ENCODE measurements at places on chromosomes 6 and 20.

- DNase-seq, result no peak
Observed at GRCh38 chr6:146289816-146290588, 253.6 kb upstream of the RAB32 start.

DNA sequence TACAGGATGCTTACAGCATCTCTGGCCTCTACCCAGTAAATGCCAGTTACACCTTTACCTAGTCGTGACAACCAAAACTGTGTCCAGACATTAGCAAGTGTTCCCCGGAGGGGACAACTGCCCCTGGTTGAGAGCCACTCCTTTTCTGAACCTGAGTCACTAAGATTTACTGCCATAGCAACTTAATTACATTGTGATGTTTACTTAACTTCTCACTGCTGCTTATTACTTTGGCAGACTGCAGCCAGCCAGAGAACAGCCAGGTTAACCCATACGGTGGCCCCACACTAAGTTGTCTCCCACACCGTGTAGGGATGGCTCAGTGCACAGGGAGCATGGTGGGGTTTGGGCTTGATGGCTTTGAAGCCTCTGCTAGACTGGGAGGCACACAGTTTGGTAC is 204.7 kb upstream of the SULF2 start:
- no peak for DNase-seq

- no peak for DNase-seq
Observed at GRCh38 chr20:43536817-43537440, 21.9 kb upstream of the SGK2 start.

GRCh38 chr6:84464471-84464870 is 237.0 kb upstream of the CEP162 start:
- no peak for DNase-seq

DNA sequence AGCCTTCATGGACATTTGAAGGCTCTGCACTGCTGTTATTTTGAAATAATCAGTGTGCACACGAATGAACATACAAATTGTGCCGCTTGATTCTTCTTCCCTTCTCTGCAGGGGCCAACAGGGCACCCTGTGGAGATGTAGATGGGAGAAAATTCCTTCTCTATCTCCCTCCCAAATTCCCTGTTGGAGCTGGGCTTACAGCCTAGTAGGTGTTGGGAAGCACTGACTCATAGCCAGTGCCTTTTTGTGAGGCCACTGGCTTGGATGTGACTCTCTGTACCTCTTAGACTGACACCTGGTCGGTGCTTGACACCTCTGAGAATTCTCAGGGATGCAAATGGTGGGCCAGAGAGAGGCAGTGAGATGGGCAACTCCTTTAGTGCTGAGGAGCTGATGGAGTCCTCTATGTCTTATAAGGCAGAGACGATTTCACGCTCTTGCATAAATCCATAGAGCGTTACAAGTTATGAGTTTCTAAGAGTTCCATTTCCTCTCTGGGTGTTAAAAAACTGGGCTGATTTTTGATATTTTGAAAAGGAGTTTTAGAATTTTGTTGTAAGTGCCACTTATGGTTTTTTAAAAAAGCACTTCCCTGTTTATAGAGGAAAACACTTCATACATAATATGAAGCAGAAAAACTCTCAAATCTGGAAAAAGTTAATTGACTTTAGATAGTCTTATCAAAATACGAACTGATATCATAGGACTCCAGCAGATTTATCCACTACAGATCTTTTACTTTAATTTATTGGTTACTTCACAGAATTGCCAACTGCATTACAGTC is 89.8 kb upstream of the MAP3K7 start:
- DNase-seq, result no peak

DNA sequence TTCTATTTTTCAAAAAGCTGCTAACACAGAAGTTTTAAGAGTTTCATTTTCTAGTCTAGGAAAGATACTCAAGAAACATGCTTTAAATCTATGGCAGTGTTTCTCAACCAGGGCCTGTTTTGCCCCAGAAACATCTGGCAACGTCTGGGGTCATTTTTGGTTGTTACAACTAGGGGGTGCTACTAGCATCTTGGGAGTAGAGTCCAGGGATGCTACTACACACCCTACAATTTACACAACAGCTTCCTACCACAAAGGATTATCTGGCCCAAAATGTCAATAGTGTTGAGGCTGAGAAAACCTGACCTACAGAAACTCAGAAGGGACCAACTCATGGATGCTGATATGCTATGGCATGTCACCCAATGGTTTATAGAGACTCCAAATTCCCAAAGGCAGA is 24.4 kb downstream of the SERAC1 start:
- no peak for DNase-seq

DNA sequence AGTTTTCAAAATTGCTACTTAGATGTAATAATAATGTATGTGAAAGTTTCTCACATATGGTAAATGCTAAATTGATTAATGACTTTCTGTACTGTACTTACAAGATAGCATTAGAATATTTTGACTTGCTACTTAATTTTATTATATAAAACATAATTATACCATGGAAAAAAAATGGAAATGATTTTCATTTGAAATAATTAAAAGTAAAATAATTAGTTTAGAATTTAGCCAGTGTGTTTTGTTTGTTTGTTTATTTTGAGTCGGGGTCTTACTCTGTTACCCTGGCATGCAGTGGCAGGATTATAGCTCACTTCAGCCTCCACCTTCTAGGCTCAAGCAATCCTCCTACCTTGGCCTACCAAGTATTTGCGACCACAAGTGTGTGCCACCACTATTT is 7.1 kb downstream of the STXBP5 start:
- no peak for DNase-seq

- no peak for DNase-seq
Observed at GRCh38 chr6:131400779-131401496, 172.1 kb upstream of the ARG1 start.

GRCh38 chr6:168649209-168649608 is 208.2 kb downstream of the SMOC2 start:
- no peak for DNase-seq

DNA sequence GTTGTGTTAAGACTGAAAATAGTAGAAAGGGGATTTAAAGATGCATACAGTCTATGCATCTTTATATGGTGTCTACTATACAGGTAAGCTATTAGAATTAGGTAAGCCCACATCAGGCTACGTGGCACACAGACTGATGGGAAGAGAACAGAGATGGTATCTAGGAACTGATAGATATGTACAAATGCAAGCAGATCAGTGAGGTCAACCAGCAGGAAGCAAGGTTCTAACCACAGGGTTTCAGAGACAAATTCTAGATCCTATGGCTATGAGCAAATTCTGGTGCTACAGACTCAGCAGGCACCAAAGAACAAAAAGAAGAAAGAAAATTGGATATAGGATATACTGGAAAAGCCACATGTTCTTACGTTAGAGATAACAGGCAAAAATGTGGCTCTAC is 110.6 kb downstream of the TRDN start:
- DNase-seq, result no peak

- no peak for DNase-seq
Observed at GRCh38 chr6:132410830-132411229, 9.6 kb upstream of the MOXD1 start.

DNA sequence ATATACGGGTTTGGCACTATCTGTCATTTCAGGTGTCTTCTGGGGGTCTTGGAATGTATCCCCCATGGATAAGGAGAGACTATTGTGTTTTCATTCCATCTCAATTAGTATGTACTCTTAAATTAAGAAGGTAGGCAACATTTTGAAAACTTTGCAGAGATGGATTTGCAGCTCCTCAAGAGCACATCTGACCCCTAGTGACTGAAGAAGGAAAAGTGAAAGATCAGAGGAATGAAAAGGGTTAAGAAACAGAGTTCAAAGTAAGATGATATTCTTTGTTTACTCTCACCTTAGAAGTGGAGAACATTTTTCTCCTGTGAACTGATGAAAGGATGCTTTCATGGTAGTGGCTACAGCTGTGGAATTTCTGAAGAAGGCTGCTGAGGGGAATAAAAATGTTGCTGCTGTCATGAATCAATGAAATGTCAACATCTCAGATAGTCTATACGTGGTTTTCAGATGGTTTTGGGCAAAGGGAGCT is 41.5 kb downstream of the SH3BGRL2 start:
- no peak for DNase-seq

DNA sequence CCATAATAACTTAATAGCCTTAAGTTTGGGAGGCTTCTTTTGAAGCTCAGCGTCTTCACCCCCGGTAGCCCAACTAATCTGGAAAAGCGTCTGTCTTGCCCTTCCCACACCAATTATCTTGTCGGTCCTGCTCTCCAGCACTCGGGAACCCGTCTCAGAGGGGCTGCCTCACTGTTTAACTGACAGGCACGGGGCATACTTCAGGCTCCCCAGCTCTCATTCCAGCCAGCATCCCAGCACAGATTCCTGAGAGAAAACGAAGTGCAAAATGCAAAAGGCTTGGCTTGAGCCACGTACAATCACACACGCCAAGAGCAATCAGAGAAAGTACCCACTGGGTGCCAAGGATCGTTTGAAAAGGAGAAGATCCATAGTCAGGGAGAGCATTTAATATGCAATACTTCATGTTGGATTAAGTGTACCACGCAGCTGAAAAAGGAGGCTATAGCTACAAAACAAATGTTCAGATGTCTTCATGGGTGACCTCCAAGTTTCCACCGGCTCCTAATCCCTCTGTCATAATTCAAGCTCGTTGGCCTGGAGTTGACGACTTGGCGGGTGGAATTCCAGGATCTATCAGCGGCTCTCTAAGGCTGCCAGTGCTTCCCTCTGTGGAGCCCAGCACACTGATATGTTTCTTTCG is 53.7 kb upstream of the STX16 start:
- DNase-seq, result no peak

- peak; percentile 62 for DNase-seq
Observed at GRCh38 chr20:35171753-35172433, at the start of gene PROCR. PROCR (plus strand) TSS chr20:35172072; CDS start chr20:35172155, 83 bp downstream.

DNA sequence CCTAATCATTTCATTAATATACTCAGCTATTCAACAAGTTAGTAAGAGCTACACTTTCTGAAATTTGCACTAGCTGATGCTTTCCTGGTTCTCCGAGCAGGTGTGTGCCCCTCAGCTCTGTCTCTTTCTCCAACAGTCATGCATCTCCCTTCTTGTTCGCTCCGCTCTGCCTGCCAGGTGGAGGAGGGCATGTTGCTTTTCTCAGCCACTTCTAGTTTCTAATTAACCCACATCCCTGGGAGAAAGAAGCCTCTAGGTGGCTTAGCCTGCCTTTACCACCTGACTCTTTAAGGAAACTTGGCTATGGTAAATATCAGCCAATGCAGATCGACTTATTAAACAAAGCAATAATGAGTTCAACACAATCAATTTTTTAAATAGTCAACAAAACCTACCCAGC is 34.2 kb downstream of the LRFN2 start:
- DNase-seq, result no peak

GRCh38 chr6:10730254-10730653 is 7.4 kb downstream of the TMEM14C start:
- no peak for DNase-seq

GRCh38 chr6:45156075-45156474 is 172.1 kb upstream of the RUNX2 start:
- DNase-seq, result no peak

DNA sequence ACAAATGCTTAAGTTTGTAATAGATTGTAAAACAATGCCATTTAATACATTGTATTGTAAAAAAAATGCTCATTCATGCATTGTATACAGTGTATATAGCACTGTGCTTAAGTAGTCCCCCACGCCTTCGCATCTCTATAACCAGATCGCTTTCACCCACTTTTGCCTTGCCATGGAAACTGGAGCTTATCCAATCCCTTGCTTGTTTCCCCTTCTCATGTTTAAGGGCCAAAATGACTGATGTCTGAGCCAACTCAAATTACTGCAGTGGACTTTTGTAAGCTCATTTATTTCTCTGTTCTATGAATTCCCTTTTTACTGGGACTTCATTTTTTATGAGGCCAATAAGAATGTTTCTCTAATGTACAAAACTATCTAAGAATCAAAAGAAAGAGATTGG is 730.9 kb upstream of the GJE1 start:
- DNase-seq, result no peak

DNA sequence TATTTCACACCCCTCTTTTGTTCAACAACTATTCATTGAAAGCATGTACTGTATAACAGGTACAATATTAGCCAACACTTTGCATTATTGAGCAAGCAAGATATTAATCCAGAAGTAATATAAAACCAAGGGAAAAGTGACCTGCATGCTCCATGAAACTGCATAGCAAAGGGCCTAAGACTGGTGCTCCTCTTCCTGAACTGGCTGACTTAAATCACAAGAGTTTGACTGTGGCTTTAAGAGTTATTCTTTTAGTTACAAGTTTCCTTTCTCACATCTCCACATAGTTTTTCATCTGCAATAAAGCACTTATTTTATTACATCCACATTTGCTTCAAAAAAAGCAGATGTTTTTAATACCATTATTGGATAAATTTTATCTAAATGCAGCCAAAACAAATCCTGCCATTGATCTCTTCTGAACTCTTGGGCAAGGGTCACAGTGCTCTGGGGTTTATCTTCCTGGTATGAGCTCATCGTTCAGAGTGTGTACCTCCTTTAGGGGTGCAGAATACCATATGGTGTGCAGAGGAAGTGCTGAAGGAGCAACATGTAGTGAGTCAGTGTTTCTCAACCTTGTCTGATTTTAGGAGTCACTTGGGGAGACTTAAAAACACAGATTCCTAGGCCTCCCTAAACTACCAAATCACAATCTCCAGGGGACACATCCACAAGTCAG is 1225.9 kb upstream of the MAP3K7 start:
- no peak for DNase-seq
